ENCODE measurements at places on chromosomes 7 and 10. TPM values are rescaled to one million over a fixed set of nuclear protein-coding genes. Genes with fewer than 3 reads are reported as not detected.

Gene TFPI2
- 13.7 TPM for polyA plus RNA-seq

Gene NOD1
- polyA plus RNA-seq = 7.2 TPM

Gene PNLIPRP3
- not detected for polyA plus RNA-seq

Gene PKD2L1
- 0.39 TPM for polyA plus RNA-seq

Gene FBXL13
- 3.0 TPM for polyA plus RNA-seq

Measured in right renal cortex interstitium (tissue), 3 donors.